ENCODE measurements at places on chromosomes 2 and 18. TPM values are rescaled to one million over a fixed set of nuclear protein-coding genes. Genes with fewer than 3 reads are reported as not detected.

Gene RTP5
- total RNA-seq: 1.4 TPM

Gene CDH19
- 1.0 TPM for total RNA-seq

Gene ATIC
- total RNA-seq: 69.2 TPM

Gene REG3G
- total RNA-seq: not detected

Gene TXNDC2
- 0.33 TPM for total RNA-seq

Gene TBR1
- not detected for total RNA-seq

Gene C2orf66
- total RNA-seq: not detected

Gene ANO7
- total RNA-seq: 1.2 TPM

Gene CDH2
- total RNA-seq: 2.3 TPM

Gene PTPRN
- not detected for total RNA-seq

Gene FAM161A
- 1.9 TPM for total RNA-seq

Gene CD207
- not detected for total RNA-seq

Gene SIX2
- 1.3 TPM for total RNA-seq

Gene TMEM182
- not detected for total RNA-seq

Gene IL36B
- not detected for total RNA-seq

Gene GAL3ST2
- total RNA-seq: 0.91 TPM

Gene SPP2
- total RNA-seq: not detected

Gene TFCP2L1
- total RNA-seq: 39.2 TPM

Gene PHOSPHO2
- total RNA-seq: 5.9 TPM

Gene STON1
- total RNA-seq: 13.2 TPM

Gene SEPTIN10
- 93.9 TPM for total RNA-seq

Gene COL5A2
- total RNA-seq: 24.8 TPM

Gene GDF7
- 0.30 TPM for total RNA-seq

Gene FAHD2B
- total RNA-seq: 9.3 TPM

Gene MAP3K19
- 45.7 TPM for total RNA-seq

Gene PTPRM
- total RNA-seq: 163 TPM

Gene NPAS2
- total RNA-seq: 13.8 TPM

Gene STPG4
- not detected for total RNA-seq

Gene HOXD3
- total RNA-seq: not detected

Gene RFTN2
- total RNA-seq: 7.0 TPM

Gene LYPD6
- total RNA-seq: 0.47 TPM

Gene DSC1
- not detected for total RNA-seq

Gene MROH2A
- total RNA-seq: not detected

Gene CABYR
- 2.9 TPM for total RNA-seq

Gene AGXT
- not detected for total RNA-seq

Gene NLRC4
- 18.8 TPM for total RNA-seq

Gene GRP
- not detected for total RNA-seq

Gene CCDC148
- 3.0 TPM for total RNA-seq

Gene HOXD4
- not detected for total RNA-seq

Gene KIAA2012
- 7.3 TPM for total RNA-seq

Gene RAB27B
- 17.6 TPM for total RNA-seq

Gene SETBP1
- 11.7 TPM for total RNA-seq

Gene UGT1A10
- total RNA-seq: not detected

Gene RAB6C
- not detected for total RNA-seq

Gene CRACDL
- 33.4 TPM for total RNA-seq

Measured in upper lobe of left lung (tissue), 6 donors.